ENCODE measurements at places on chromosomes 11 and 22.
A peak's percentile ranks its signal among the peaks of the same experiment; 100 is the strongest.

GRCh38 chr11:65217441-65218423, 36.0 kb downstream of the CAPN1 start:
- no peak for DNase-seq

- no peak for DNase-seq
Observed at GRCh38 chr11:44005956-44006355, 41.8 kb upstream of the ACCSL start.

- no peak for DNase-seq
Observed at GRCh38 chr11:45614196-45614828, 51.1 kb downstream of the CHST1 start.

DNA sequence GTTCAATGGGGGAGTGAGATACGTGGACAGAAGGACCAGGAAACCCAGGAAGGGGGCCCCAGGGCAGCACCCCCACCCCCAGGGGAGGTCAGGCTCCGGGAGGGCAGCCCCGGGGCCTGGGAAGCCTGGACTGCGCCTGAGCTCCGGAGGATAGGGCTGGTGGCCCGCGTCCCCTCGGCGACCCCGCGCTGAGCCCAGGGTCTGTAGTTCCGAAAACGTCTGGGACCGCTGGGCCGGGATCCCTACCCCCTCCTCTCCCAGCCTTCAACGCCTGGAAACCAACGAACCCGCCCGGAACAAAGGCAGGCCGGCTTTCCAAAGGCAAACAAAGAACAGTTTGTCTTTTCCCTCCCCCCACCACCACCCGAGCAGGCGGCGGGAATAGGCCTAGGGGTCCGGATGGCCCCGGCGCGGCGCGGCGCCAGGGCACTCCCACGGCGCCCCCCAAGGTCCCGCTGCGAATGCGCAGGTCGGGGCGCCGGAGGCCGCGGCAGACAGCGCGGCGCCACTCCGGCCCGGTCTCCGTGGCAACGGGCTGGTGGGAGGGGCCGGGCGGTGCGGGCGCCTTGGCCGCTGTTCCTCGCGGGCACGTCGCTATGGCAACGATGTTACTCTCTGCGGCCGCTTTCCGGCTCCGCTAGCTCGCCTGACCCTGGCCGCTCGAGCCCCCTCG, 58.5 kb downstream of the IGLL1 start:
- peak; percentile 96 for DNase-seq

DNA sequence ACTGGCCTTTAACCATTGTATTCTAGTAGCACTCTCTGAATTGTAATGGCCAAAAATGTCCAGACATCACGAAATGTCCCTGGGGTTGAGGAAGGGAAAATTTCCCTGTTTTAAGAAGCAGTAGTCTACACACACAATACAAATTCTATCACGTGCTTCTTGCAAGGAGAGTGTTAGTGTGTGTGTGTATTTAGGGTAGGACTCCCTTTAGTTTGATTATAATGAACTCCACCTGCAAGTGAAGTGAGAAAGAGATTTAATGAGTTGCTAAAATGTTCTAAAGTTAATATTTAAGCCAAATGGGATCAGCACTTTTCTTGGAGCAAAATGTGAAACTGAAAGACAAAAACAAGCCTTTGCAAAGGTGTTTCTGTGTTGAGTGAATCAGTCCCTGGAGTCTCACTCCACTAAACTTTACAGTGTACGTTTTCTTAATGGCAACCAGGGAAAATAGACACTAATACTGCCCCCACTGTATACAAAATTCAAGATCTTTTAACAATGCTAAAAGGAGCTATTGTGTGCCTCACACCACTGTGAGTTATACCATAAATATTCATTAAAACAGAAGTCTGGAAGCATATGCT, 590.3 kb upstream of the TENM4 start:
- DNase-seq = no peak

- no peak for DNase-seq
Observed at GRCh38 chr11:1494650-1495049, 8.1 kb upstream of the MOB2 start.

DNA sequence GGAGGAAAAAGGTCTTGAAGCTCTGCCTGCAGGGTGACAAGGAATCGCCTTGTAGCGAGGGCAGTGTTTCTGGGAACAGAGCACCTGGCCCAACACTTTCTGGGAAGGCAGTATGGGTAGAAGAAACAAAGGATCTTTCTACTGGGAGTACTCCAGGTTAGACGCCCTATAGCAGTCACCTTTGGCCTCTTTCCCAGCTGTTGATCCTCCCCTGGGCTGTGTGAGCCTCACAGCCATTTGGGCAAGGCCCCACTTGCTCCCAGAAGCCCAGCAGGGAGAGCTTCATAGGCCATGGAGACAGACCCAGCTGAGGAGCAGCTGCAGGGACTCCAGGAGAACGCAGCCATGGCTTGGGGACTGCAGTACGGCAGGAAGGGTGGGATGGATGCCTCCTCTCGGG, 1.2 kb downstream of the SLCO2B1 start:
- DNase-seq = no peak

- no peak for DNase-seq
Observed at GRCh38 chr11:46560300-46560991, 33.4 kb downstream of the AMBRA1 start.

DNA sequence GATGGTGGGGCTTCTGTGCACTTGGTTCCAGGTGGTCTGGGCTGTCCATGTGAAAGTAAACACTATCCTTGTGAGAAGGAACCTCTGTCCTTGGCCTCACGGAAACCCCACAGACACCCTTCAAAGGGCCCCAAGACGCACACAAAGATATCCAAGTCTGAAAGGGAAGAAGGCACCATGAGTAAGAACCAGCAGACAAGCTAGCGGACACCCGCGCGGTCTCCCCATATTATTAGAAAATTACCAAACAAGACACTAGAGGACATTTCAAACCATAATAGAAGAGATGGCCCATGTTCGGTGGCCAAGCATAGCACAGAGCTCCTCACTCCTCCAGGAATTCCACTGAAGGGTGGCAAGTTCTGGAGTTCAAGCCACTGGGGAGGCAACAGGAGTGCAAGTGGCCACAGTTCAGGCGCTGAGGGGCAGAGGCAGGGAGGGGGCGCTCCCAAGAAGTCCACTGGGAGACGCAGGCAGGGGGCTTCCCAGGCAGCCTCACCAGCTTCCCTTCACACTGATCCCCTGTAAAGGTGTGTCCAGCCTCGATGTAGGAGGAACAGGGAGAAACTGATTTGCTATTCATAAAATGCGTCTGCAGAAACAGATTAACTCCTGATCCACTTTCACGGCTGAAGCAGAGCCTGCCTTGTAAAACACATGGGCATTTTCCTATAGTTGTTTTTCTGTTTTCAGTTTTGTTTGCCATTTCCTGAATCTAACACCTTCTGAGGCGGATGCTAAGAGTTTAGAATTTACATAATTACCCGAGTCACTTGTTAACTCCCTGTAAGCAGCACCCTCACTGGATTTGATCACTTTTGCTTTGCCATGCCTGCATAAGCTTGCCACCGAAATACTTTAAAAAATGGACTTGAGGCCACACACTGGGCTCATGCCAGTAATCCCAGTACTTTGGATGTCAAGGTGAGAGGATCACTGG, 9.1 kb upstream of the PPARA start:
- DNase-seq = no peak

DNA sequence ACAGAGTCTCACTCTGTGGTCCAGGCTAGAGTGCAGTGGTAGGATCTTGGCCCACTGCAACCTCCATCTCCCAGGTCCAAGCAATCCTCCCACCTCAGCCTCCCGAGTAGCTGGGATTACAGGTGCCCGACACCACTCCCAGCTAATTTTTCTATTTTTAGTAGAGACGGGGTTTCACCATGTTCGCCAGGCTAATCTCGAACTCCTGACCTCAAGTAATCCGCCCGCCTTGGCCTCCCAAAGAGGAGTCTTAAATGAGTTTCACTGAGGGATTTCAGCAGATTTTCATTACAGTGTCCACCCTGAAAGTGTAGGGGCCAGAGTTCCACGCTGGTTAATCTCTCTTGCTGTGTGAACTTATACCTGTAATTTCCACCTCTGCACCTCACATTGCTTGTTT, 412 bp upstream of the RPS3 start:
- no peak for DNase-seq

DNA sequence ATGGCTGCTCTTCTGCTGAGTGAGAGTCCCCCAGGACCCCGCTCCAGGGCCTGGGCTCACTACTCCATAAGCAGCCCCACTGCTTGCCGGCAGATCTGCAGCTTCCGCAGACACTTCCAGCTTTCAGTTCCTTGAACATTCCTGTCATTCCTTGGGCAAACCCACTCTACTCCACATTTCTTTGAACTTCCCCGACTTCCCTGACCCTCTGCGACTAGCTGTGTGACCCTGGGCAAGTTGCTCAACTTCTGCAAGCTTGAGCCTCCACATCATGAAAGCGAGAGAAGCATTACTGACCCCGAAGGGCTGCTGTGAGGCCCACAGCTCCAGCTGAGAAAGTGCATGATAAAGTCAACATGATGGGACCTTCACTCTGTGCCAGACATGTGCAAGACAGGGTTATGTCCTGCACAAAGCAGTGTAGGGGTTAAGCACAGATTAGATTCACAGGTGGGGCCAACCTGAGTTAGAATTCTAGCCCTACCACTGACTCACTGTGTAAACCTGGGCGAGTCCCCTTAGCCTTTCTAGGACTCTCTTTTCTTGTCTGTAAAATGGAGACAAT, 51.8 kb downstream of the THAP12 start:
- peak; percentile 37 for DNase-seq

DNA sequence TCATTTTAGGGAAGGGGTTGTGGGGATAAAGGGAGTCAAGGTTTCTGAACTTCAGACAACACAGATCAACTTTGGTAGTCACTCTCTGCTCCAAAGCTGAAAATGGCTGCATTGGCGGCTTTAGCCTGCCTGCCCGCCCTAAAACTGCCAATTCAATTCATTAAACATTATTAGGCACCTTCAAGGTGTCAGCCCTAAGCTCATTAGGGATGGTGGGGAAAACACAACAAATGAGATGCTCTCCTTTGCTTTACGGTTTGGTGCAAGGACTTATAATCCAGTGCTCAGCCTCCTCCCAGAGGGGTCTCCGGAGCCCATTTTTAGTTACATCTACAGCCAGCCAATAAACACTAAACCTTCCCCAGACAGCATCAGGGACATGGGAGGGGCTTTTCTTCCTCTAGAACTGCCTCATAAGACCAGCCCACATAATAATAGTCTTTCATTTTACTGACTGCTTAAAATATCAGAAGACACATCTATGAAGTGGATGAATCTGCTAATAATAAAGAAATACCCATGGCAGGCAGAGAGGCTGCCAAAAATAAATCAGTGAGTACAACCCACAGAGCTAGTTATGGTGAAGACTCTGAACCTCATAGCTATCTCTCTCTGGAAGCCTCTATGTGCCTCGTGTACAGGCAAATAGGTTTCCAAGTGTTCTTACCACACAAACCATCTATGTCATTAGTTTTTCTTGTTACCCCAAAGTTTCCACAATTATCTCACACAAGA, 102.8 kb upstream of the NCAM1 start:
- DNase-seq = no peak

GRCh38 chr11:8330404-8330803, 66.7 kb upstream of the LMO1 start:
- no peak for DNase-seq

- DNase-seq = no peak
Observed at GRCh38 chr11:2807801-2808241, 77.8 kb downstream of the CDKN1C start.

- DNase-seq = no peak
Observed at GRCh38 chr11:5038341-5038740, 8.0 kb upstream of the OR52J3 start.

DNA sequence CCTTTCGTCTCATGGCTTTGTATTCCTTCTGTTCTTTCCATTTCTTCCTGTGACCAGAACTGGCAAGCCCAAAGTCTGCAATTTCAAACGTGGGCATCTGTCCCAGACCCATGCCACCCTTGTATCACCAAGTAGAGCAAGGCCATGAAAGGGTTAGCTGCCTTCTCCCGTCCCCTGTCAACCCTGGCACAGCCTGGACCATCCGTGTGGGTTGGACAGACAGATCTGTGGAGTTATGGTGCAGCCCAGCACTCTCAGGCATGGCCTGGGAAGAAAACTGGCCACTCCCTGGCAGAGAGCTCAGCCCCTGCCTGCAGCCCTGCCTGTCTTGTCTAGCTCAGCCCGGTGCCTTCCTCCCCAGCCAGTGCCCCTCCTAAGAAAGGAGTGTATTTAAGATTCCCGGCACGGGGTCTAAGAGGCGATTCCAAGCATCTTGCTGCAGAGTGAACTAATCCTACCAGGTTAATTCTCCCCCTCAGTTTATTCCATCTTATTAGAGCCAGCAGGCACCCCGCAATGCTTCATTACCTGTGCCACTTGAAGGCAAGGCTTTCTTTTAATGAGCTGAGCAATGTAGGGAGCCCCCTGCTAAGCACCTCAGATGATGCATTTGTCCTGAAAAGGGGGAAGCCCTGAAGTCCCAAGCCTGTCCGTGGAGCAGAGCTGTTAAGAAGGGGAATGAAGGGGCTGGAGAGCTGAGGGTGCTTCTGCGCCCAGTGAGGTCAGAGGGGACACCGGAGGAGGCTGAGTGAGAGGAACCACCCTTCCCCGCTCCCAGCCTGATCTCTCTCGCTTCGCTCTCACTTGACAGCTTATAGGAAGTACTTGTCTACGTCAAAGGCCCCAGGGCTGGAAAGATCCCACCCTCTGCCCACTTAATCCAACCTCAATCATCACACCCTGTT, 130.6 kb downstream of the SPATA19 start:
- DNase-seq = no peak

DNA sequence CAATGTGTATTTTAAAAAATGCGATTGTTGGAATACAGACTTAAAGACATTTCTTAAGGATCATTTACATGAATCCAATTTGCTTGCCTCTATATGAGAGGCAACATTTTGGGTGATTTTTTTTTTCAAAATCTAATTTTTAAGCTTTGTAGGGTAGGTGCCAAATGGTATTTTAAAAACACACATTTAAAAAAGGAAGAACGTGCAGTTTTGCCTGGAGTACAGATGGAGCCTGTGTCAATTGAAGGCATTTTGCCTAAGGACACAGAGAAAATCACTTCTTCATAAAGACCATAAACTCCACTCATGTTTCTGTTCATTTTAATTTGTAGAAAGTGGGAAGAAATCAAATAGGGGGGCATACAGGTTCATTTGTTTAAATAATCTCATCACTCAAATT, 91.3 kb downstream of the BDNF start:
- DNase-seq = no peak

GRCh38 chr22:25281675-25282345, 62.4 kb downstream of the CRYBB2 start:
- no peak for DNase-seq
